Fibroblast of mammary gland (primary cell): ENCODE measurements at places on chromosomes 7 and 10.

DNA sequence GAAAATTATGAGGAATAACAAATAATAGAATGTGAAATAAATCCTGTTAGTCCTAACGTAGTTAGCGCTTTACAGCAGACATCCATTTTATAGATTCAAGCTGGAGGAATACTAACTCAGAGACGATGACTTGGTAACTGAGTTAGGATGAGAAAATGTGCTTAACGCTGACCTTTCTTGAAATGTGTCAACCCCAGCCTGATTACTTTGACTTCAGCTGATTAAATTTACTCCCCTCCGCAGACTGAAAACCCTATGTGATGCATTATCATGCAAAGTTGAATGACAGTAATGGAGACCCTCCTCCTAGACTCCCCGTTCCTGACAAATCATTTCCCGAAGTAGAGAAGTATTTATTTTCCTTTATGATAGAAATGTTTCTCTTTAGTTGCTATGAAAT is 54.5 kb downstream of the WDFY4 start:
- DNase-seq: no peak

DNA sequence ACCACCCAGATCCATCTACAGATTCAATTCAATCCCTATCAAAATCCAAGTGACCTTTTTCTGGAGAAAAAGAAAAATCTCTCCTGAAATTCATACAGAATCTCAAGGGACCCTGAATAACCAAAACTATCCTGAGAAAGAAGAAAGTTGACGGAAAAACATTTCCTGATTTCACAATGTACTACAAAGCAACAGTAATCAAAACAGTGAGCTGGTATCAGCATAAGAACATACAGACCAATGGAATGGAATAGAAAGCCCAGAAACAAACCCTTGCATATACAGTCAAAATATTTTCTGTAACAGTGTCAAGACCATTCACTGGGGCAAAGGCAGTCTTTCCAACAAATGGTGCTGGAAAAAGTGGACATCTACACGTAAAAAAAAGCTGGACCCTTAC is 89.9 kb downstream of the JMJD1C start:
- DNase-seq: peak; percentile 91

- no peak for DNase-seq
These were observed 52.3 kb upstream of the EN2 start for GRCh38 chr7:155405399-155406318.

DNA sequence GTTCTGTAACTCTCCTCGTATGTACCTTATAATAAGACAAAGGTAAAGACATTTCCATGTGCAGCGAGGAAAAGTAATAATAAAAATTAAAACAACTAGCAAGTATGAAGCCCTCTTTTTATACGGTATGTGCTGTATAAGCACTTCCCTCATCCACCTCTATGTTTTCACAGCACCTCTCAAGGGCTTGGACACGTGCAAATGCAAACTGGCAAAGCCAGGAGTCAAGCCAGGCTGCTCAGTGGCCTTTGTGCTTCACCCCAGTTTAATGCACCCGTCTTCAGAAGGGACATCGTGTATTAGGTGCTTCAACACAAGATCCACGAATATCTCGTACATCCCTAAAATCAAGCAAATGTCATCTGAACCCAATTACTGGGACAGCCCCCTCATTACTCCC is 1.3 kb upstream of the DGKI start:
- DNase-seq: no peak

GRCh38 chr7:64907641-64908326 is 4.7 kb downstream of the ZNF273 start:
- no peak for DNase-seq

DNA sequence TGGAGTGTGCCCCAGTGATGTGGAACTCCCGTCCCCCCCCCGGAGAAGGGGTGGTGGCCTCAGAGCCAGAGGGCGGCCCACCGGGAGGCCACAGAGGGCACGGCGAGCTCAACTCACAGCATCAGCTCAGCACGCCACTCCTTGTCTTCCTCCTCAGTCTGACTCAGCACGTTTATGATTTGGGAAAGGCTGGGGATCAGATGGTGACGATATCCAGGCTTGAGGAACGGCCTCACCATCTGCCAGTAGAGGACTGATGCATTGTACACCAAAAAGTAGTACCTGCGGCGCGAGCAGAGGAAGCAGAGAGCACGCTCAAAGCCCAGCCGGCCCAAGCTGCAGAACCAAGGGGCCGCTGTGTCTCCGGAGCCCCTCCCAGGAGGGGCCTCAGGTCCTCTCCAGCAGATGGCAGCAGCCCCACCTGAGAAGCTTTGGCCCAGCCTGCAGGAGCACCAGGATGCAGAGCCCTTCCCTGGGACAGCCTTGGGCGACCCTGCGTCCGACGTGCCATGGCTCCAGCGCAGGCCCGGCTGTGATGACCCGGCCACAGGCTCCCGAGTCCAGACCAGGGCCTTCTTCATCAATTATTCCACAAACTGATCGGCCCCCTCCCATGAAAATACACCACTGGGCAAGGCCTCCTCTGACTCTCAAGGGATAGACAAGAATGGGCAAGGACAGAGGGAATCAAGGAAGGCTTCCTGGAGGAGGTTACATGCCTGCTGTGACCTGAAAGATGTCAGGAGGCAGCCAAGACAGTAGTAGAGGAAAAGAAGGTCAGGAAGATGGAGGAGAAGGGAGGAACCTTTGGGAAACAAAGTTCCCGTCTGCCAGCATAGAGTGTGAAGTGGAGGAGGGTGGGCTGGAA is 3.7 kb downstream of the CFAP46 start:
- DNase-seq: no peak

- peak; percentile 68 for DNase-seq
These were observed 7.1 kb upstream of the SEMA3E start for GRCh38 chr7:83655951-83656556.

DNA sequence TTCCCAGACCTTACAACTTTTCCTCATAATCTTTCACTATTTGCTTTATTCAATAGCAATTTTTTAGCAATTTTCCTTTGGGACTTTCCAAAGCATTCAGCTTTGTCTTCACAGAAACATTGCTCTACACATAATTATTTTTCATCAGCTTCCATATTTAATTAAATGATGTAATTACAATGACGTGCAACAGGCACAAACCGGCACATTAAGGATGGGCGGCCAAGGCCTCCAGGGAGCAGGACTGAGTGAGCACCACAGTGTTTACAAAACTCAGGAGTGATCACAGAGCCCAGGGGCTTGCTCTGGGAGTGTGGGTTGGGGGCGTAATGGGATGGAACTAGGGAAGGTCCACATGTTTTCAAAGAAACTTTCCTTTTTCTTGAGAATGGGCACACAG is 69.8 kb downstream of the MAD1L1 start:
- DNase-seq: peak; percentile 43

GRCh38 chr7:12957487-12957886 is 270.1 kb downstream of the ARL4A start:
- DNase-seq: no peak

DNA sequence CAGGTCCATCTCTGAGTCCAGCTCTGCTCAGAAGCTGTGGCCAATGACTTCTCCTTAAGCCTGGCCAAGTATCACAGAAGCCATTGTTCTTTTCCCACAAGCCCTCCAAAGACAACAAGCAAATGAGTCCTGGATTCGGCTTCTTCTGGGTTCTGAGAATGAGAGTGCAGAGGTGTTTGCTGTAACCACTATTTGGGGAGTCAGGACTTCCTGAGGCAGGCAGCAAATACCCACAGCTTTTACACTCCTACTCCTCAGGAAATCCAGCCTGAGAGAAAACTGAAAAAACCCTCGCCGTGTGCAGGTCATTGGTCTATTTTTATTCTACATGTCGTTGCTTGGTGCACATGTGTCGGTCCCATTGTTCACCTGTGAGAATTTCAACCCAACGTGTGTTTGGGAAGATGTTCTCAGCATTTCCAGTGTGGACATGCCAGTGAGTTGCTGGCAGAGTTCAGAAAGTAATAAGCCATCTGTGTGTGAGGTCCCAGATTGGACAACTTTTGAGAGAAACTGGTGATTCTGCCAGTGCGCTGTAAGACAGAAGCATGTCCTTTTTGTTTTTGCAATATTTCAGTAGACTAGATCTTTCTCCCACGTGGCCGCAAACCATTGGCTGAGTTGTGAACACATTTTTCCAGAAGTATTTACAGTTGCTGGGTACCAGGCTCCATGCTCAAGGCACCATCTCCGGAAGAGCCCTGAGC is 121.6 kb upstream of the LYZL2 start:
- no peak for DNase-seq

DNA sequence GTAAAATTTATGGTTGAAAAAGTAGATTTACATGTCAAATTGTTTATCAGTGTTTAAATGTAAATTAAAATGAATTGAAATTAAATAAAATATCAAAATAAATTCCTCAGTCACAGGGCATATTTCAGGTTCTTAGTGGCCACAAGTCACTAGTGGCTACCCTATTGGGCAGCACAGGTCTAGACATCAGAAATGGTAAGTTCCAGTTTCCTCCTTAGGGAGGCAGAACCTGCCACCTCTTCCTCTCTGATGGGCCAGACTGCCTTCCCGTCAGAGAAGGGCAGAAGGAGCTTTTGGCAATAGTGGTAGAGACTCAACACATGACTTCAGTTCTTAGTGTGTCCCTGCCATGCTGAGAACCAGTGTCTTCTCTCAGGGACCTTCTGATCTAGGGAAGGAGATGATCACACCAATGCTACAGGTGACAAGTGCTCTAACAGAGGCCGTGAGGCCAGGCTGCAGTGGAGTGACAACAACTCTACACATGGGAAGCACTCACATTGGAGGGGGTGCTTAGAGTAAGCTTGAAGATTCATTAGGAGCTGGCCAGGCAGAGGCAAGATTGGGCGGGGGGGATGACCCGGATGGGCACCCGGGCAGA is 14.4 kb upstream of the PCBD1 start:
- no peak for DNase-seq

- peak; percentile 20 for DNase-seq
These were observed 12.6 kb upstream of the PPP2R2D start for GRCh38 chr10:131888186-131888604.

DNA sequence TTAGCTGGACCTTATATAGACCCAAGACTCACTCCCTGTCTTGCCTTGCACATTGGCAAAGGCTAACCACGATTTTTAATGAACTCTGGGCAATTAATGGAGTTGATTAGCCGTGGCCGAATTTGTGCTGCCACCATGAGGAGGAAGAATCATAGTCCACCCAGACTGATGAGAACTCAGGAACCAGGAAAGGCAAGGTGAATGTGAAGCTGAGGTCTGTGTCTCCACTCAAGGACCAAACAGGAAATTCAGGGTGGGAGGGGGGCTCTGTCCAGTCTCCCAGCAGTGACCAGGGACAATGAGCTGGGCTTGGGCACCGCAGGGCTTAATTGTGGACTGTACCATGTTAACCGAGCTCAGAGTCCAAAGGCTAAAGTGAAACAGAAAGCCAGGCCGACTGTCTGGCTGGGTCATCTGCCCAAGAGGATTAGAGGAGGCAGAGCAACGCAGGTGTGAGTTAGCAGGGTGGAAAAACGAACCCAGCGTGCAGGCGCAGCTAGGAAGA is 127.0 kb upstream of the JCAD start:
- peak; percentile 21 for DNase-seq
